NCI-H1417 treated with DMSO at 0.1 percent for 48 hours (cell line): ENCODE measurements at places on chromosomes 7 and 10.

- DNase-seq: no peak
These were observed 57.0 kb downstream of the CDC123 start for GRCh38 chr10:12252882-12253546.

DNA sequence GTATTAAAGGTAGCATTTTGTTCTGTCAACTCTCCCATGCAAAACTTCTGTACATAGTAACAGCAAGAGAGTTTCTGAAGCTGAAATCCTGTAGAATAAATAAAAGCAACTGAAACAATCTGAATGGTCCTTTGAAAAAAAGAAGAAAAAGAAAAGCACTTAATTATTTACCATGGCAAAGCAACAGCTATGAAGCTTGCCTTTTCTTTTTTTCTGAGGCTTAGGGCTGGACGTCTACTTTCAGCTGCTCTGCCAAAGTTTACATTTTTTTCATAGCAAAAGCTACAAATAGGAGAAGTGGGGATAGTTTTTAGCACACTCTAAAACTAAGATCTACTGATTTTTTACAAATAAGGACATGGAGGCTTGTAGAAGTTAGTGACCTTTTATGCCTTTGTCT lies 31.3 kb upstream of the CD36 start:
- DNase-seq: no peak

- DNase-seq: no peak
These were observed 48.5 kb upstream of the PPP2R2D start for GRCh38 chr10:131852176-131852822.

DNA sequence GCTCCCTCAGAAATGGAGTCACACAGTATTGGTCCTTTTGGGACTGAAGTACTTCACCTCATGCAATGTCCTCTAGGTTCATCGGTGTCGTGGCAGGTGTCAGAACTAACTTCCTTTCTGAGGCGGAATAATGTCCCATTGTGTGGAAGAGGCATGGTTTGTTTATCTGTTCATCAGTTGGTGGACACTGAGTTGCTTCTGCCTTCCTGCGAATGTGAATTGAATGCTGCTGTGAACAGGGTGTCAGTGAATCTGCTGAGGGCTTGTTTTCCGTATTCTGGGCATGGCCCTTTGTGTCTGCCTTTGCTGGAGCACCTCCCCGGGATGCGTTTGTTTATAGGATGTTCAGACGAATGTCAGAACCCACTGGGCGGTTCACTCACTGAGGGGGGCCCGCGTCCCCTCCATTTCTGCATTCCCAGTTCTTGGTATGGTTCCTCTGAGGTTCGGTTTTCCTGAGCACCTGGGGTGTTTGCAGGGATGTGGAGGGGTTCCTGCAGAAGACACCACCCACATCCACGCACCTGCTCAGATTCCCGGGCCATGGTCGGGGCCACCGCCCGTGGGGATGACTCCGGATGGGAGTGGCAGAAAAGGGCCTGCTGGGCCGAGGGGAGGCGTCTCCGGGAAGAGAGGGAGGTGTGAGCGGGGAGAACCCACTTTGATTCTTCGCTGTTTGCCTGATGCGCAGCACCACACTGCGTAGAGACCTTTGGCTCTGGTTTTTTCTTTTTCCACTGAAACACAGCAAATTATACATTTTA lies 33.1 kb downstream of the CHST12 start:
- DNase-seq: no peak

GRCh38 chr7:12865593-12865992 lies 178.2 kb downstream of the ARL4A start:
- DNase-seq: no peak

GRCh38 chr7:44712012-44712411 lies 36.6 kb upstream of the ZMIZ2 start:
- no peak for DNase-seq

GRCh38 chr10:60877061-60877776 lies 66.8 kb downstream of the RHOBTB1 start:
- DNase-seq: no peak

DNA sequence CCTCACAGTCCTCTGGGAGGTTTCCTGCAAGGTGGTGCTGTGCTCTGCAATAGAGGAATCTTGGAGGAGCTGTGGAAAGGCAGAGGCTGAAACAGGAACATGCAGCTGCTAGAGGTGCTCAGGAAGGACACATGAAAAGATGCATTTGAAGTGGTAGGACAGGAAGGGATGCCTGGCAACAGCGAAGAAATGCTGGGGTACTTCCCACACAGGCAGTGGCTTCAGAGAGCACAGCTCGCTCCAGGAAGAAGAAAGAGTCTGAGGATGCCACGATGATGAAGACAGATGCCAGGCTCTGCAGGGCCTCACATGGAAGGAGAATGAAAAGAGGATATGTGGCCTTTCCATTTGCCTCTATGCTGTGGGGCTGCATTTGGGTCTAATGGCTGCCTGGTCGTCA lies 77.0 kb upstream of the TMEM72 start:
- no peak for DNase-seq

DNA sequence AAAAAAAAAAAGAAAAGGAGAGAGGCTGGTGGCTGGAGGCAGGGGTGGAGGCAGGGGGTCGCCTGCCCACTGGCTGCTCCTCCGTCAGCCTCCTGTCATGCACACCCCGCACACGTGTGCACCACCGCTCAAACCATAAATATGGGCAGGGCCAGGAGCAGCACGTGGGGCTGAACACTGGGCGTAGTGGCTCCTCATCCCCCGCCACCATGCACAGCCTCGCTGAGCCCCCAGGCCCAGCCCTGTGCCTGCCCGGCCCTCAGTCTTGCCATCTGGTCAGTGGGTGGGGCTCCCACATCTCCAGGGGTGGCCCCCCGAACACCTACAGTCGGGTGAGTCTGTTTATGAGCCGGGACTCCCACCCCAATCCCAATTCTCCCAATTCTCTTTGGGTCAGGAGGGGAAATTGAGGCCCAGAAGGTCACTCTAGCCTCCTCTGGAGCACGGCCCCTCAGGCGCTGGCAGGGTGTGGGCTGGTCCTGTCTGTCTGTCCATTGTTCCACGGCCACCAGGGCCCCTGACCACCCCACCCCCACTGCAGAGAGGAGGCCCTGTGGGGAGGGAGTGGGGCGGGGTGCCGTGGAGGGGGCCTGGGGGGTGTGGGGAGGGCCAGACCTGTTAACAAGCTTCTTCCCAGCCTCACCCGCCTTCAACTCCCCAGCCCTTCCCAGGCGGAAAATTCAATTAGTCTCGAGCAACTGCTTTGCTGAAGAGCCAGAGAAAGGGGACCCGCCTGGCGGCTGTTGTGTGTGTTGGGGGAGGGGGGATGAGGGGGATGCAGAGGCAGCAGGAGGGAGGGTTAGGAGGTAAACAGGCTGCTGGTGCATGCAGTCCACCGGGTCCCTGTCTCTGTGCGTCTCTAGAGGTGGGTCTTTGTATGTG lies 19.5 kb upstream of the GRIFIN start:
- DNase-seq: no peak

DNA sequence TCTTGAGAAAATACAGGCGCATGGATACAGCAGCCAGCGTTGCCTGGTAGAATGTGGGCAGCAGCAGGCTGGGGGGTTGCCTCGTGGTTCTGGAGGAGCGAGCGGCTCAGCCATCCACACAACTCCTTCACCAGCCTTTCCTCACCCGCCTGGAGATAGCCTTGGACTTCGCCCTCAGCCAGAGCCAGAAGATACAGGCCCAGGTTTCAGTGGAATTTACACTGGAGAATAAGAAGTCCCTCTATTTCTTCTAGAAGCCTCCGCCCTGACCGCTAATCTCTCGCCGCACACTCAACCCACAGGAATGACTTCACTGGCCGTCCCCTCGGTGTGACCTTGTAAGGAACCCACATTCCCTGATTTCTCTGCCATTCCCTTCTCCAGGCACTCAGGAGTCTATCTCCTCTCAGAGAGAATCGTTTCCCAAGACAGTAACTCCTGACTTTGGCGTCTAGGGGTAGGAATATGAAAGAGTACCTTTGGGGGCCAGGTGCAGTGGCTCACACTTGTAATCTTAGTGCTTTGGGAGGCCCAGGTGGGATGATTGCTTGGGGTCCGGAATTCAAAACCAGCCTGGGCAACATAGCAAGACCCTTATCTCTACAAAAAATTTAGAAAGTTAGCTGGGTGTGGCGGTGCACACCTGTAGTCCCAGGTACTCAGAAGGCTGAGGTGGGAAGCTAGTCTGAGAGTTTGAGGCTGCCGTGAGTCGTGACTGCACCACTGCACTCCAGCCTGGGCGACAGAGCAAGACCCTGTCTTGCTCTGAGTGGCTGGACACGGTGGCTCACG lies 52.0 kb upstream of the ECHDC3 start:
- DNase-seq: no peak

DNA sequence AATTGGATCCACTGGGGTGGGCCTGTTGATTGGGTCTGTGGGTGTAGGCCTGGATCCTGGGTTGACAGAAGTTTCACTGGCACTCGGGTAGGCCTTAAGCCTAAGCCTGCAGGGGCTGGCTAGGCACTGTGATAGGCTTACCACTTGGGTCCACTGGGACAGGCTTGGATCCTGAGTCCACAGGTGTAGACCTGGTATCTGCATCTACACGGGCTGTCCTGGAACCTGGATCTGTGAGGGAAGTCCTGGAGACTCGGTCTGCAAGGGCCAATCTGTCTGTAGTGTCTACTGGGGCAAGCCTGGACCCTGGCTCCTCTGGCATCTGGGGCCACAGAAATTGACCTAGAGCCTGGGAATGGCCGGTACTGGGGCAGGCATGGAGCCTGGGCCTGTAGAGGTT lies 219.0 kb upstream of the NRG3 start:
- DNase-seq: no peak

- no peak for DNase-seq
These were observed 740.5 kb downstream of the REEP3 start for GRCh38 chr10:64261676-64262075.

DNA sequence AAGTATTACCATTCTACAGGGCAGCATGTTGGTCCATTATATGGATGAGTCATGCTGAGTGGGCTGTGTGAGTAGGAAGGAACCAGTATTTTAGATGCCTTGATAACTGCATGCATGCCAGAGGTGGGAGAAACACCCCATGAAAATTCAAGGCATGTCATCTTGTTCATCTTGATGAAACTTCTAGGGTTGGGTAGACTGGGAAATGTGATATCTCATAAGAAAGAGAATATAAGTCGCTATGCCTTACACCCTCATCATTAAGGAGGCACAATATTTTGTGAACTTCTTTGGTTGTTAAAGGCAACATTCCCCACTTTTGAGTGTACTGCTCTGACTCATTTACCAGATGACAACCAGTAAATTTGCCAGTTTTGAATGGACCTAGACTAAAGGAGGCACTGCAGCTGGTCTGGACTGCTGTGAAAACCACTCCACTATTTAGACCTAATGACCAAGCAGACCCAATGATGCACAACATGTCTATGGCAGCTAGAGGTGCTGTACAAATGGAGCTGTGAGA lies 48.0 kb downstream of the ZNF365 start:
- no peak for DNase-seq

GRCh38 chr7:35379481-35379880 lies 125.6 kb upstream of the TBX20 start:
- no peak for DNase-seq

DNA sequence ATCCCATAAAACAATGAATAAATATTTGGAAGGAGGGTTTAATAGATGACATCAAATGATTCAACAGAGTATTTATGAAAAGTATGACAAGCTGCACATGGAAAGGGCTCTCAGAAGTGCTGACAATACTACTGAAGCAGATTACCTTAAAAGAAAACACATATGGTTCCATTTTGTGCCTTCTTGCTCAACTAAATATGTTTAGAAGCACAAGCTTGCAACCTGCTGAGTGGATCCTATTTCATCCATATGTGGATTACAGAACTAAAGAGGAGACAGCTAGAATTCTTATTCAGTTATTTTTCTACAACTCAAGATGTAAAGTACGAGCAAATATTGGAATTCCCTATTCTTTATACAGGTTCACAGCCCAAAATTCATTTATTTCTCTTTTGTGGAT lies 340.6 kb downstream of the TFEC start:
- DNase-seq: no peak

GRCh38 chr7:117837841-117838240 lies 35.4 kb downstream of the CTTNBP2 start:
- DNase-seq: no peak

- no peak for DNase-seq
These were observed 116.4 kb upstream of the ASAH2 start for GRCh38 chr10:50367732-50368131.

- DNase-seq: no peak
These were observed 249.7 kb downstream of the NRG3 start for GRCh38 chr10:82124713-82125112.

GRCh38 chr7:78111386-78111785 lies 312.8 kb downstream of the PHTF2 start:
- DNase-seq: no peak

- DNase-seq: no peak
These were observed 6.8 kb downstream of the GIGYF1 start for GRCh38 chr7:100687261-100687660.

- no peak for DNase-seq
These were observed 178.0 kb upstream of the IGFBP3 start for GRCh38 chr7:46099076-46099475.

DNA sequence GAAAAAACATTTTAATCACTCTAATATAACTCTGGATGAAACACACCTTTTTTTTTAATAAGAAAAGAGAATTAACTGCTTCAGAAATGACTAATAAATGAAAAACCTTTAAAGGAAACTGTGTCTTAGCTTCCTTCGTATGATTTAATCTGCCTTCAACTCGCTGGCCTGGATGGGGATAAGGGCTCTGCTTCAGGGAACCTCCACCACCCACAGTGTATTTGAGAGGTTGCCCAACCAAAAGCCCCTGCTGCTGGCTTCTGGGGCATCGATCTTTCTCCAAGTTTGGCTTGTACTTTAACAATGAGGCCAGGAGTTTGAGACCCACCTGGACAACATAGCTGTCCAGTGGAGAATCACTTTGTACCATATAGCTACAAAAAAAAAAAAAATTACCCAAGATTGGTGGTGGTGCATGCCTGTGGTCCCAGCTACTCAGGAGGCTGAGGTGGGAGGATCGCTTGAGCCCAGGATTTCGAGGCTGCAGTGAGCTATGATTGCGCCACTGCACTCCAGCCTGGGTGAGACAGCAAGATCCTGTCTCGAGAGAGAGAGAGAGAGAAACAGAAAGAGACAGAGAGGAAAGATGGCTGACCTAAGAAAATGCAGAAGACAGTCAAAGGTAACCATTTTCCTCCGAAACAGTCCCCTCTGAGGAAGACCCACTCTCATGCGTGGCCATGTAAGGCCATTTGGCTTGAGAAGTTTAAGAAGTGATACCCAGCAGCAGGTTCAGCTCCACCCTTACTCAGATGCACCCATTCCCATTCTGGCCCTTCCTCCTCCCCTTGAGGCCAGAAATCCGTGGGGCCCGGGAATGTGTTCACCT lies 13.6 kb upstream of the LIMK1 start:
- DNase-seq: no peak

DNA sequence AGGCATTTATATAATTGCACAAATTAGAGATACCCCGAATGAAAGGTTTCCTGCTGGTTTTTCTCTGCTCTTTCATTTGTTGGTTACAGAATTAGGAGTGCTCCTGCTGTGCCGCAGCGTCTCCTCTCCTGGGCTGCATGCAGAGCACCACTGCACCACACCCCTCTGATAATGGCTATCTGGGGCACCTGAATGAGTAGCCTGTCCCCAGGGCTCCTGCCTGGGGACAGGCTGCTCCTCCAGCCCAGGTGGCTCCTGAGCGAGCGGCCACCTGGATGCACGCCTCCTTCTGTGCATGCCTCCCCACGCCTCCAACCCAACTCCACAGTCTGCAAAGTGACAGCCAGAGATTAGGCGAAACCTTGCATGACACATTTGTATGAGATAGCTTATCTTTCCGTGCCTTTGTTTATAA lies 242.6 kb upstream of the FZD8 start:
- DNase-seq: no peak

GRCh38 chr7:132407764-132408163 lies 168.5 kb downstream of the PLXNA4 start:
- no peak for DNase-seq

GRCh38 chr7:133428326-133428725 lies 175.4 kb downstream of the EXOC4 start:
- DNase-seq: no peak
